Pancreas (tissue), 10 donors: ENCODE measurements at places on chromosomes 11 and 22. TPM values are rescaled to one million over a fixed set of nuclear protein-coding genes. Genes with fewer than 3 reads are reported as not detected.

GRCh38 chr22:24772493-24773220 lies 1.9 kb downstream of the PIWIL3 start:
- DNase-seq: no peak

NPAS4 gene
- total RNA-seq: not detected

- no peak for DNase-seq
Measured at GRCh38 chr11:120298461-120298860, 26.6 kb upstream of the TLCD5 start.

DNA sequence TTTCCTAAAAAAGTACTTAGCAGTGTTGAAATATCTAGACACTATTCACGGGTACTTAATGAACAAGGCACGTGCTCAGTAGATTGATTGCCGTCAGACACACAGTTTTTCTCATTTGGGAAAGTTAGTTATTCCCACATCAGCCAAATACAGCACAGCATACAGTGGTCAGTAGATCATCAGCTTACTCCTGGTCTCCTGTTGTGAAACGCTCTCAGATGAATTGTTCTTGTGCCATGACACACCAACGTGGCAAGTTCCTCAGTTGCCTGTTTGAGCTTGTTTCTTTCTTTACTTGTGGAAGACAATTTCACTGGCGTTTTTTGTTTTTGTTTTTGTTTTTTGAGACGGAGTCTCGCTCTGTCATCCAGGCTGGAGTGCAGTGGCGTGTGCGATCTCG lies 8.6 kb downstream of the TAB1 start:
- DNase-seq: no peak

DNA sequence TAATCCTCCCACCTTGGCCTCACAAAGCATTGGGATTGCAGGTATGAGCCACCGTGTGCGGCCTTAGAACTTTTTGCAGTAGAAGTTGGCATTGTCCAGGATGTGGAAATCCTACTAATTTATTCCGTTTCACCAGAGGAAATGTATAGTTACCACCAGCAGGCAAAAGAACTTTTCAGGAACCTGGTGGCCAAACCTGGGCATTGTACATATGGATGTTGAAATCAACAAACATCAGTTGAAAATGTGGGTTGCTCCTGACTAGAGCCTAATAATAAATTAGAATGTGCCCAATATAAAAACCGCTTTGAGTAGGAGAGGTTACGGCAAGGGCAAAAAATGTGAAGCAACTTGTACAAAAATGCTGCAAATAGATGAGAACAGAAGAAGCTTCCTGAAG lies 40.7 kb upstream of the XBP1 start:
- DNase-seq: no peak

KCNJ5 gene
- total RNA-seq: 4.6 TPM

DNA sequence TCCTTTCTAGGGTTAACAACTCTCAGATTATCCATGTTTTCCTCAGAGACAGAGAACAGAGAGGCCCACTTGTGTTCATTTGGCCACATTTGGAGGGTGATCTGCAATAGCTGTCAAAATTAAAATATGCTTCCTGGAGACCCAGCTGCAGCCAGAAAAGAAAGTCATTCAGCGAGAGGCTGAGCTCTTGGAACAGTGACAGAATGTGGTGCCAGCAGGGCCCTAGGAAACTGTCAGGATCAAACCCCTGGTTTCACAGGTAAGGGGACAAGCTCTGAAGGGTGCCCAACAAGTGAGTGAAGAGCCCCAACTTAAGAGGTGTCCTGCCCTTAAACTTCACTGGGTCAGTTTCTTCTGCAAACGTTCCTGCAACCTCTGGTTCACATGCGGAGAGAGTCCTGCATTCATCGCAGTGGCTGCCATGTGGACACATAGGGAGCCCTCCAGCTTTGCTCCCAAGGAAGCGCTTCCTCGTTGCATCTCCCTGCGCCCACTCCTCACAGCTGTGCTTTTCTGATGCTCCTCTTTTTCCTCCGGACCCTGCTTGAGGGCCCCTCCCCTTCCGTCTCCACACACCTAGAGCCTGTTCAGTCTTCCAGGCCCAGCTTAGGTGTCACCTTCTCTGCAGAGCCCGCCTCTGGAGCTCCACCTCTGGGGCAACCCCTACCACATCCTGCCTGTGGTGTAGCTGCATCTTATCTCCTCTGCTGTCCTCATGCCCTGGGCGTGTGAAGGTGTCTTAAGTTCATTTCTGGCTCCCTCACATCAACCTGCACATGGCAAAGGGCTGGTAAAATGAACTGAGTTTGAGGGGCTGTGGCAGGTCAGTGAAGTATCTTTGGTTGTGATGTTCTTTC lies 3.9 kb downstream of the UCP3 start:
- DNase-seq: no peak

DNA sequence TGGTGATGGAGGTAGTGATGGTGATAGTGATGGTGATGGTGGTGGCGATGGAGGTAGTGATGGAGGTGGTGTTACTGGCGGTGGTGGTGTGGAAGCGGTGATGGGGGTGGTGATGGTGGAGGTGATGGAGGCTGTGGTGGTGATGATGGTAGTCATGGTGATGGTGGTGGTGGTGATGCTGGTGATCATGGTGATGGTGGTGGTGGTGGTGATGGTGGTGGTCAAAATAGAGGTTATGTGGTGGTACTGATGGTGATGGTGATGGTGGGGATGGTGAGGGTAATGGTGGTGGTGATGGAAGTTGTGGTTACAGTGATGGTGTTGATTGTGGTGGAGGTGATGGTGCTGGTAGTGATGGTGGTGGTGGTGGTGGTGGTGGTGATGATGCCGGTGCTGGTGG lies 199.2 kb downstream of the IGLL1 start:
- DNase-seq: no peak
